COR-L47 (cell line): ENCODE measurements at places on chromosomes 3 and 15.

DNA sequence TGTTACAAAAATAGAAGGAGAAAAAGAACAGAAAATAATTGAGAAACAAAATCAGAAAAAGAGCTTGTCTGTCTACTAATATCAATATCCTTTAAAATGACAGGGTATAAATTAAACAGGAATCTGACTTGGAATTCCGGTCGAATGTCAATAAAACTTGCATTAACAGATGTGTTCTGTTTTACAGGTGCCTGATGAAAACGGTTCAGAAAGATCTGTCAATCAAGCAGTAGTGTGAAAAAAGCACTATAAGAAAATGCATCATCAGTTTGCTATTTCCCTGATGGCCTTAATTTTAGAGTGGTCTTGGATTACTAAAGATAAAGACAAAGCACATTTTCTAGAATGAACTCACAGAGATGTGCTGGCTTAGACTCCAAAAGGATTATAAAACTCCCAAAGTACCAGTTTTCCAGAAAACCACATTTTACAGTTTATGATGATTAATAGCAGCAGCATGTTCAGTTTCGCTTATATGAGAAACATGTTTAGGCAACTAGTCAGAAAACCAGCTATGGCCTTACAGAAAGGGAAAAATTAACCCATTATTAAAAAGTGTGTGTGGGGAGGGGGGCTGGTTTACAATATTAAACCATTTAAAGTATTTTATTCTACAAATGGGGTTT lies 8.2 kb upstream of the C3orf38 start:
- DNase-seq: no peak

- no peak for DNase-seq
These were observed 2.3 kb downstream of the MEGF11 start for GRCh38 chr15:66251065-66251789.

DNA sequence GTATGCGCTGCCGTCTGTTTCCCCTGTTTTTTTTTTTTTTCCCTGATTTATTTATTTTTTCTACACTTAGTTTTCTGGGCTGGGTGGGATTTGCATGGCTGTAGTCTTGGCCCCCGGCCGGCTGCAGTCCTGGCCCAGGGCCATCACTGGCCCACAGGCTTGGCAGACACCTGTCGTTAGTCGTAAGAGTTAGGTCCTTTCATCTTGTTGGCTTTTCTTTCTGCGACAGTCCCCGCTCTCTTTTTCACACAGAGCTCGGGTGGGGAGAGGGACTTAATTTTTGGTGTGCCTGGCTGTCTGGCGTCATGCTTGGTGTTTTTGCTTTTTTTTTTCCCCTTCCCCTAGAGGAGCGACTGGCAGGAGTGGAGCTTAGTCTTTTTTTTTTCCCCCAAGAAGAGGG lies 183.4 kb downstream of the KLF13 start:
- DNase-seq: no peak

DNA sequence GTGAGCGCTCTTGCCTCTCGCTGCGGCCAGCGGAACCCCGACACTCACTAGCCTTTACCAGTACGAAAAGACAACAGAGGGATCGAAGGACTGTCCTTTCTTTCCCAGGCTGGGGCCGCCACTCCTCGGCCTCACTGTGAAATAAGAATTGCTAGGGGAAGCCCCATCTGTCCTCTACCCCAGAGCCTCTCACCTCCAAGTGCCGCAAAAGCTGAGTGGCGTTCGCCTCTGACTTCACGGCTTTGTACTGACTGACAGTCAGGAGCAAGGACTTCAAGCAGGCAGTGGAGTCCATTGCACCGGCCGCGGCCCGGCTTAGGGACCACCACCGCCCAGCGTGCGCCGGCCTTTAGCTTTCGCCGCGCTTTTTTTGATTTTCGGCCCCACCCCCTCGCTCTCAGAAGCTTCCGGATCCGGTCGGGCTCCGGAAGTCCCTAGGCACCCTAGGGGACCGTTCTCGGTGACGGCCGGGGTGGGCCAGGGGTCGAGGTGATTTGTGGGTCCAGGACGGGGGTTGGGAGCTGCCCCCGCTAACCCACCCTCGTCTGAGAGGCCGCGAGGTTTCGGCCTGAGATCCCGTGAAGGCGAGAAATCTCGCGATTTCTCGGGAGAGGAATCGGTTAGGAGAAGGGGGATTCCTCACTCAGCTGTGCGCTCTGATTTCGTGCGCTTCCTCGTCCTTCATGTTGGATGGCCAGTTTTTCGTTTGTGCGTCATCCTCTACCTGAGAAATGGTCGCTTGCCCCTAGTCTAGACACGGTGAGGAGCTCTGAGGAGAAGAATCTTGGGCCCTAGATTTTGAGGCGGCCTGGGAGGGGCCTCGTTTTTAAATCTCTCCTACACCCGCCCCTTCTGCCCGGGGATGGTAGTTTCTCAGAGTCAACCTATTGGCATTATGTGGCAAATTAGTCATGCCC lies at the start of the genes CIP2A and DZIP3:
Gene CIP2A, minus strand, starts transcription at position 358 of the 917 bp plus-strand sequence. Its CDS starts 63 bp downstream, at position 295.
Gene DZIP3, plus strand, starts transcription at position 642 of the 917 bp plus-strand sequence. CDS start 15,685 bp downstream, outside the sequence.
- peak; percentile 96 for DNase-seq

DNA sequence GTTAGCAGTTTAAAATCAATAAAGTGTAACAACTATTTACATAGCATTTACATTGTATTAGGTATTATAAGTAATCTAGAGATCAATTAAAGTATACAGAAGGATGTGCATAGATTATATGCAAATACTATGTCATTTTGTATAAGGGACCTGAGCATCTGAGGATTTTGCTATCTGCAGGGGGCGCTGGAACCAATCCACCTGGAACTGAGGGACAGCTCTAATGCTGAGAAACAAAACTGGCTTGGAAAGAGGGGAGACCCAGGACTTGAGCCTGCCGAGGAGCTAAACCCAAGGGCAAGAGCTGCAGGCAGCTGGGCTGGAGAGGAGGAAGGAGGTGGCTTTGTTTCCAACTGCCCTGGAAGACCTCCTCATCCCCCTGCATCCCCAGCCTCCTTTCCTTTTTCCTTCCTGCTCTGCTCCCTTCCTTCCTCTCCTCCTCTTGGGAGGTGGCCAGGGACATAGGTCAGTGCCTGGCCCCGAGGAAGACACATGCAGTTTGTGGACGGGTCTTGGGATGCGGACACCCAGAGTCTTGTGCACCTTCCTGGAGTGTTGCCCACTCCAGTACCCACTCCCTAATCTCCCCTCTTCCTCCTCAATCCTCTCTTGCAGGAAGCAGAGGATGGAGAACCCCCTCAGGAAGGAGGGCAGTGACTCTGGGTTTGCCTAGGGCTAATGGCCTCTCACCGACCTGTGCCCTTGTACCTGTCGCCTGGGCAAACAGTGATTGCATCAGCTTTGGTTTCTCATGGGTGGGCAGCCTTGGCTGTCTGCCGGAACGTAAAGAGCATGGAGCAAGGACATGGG lies 825 bp upstream of the RTP3 start:
- DNase-seq: no peak

- DNase-seq: peak; percentile 3
These were observed 4.5 kb upstream of the RFT1 start for GRCh38 chr3:53134631-53135232.

DNA sequence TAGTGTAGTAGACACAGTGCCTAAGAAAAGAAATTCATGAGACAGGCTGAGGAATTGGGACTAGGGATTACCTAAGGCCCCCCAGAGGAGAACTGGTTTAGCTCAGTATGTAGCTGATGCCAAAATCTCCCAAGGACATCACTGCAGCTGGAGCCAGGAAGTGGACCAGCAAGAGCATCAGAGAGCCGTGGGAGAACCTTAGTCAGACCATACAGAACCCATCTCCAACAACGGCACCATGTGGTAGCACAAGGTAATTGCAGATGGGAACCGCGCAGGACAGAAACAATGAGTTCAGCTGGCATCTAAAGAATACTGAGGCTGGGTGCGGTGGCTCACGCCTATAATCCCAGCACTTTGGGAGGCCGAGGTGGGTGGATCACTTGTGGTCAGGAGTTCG lies 81.7 kb downstream of the WNT5A start:
- DNase-seq: no peak

- no peak for DNase-seq
These were observed 257.1 kb upstream of the STT3B start for GRCh38 chr3:31275583-31275982.

- no peak for DNase-seq
These were observed at the start of gene SLC12A8 for GRCh38 chr3:125212509-125213363. SLC12A8 (minus strand) TSS chr3:125212748; CDS start chr3:125211349, 1,399 bp downstream.

DNA sequence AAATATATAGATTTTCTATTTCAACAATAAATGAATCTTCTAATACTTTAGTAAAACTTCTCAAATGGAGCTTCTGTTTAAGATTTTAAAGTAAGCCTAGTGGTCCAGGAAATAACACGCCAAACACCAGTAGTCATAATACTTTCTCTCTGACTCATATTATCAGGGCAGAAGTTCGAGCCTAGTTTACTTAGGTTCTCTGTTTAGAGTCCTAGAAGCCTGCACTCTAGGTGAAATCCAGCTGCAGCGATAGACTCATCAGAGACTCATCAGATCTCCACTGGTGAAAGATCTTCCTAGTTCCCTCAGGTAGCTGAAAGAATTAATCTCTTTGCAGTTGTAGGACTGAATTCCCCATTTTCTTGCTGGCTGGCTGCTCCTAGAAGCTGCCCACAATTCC lies 552.5 kb upstream of the ROBO2 start:
- no peak for DNase-seq

- no peak for DNase-seq
These were observed 55.3 kb downstream of the CCR4 start for GRCh38 chr3:33006571-33007286.

DNA sequence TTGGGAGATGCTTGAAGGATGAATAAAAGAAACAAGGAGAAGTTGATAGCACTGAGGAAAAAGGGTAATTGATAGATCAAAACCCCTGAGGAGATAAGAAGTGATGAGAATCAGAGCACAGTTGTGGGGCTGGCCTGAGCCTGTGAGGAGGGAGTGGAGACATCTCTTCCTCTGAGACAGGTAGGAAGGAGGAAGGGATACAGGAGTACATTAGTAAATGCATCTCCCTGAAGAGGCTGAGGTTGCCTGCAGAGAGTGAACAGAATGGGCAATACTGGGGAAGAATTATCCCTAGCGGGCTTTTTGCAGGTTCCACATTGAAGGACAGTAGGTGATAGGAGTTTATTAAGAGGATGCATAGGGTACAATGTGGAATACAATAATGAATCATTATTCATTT lies 17.3 kb upstream of the SCAMP5 start:
- DNase-seq: no peak

GRCh38 chr3:46883054-46883829 lies 5.7 kb downstream of the PTH1R start:
- DNase-seq: no peak

DNA sequence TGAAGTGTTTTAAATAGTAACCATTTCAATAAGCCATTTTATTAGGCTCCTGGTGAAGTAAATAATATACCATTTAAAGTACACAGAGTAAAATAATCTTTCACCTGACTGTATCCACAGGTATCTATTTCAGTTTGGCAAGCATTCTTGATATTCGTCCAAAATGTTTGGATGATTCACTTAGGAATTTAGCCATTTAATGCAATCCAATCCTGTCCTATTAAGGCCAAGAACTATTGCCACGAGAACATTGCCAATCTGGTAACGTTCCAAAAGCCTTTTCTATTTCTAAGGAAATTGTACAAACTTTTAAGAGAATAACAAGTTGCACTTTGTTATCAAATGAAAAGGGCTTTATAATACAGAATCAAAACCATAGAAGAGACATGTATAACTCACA lies 209.8 kb upstream of the THRB start:
- peak; percentile 11 for DNase-seq

DNA sequence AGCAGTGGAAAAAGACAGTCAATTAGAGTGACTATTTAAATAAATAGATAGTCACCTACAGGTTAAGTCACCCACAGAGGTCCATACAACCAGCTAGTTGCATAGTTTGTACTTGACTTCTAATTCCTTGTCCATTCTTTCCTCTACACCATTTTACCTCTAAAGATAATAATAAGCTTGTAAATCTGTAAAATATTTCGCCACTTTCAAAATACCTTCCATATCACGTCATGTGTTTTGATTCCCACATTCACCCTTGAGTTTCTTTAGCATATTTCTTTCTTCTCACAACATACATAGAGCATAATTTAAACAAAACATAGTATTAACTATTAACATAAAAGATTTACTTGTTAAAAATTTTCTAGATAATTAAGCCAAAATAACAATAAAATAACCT lies 689.6 kb downstream of the MECOM start:
- no peak for DNase-seq

- DNase-seq: peak; percentile 70
These were observed 155.7 kb downstream of the RAB11A start for GRCh38 chr15:66025015-66025452.

DNA sequence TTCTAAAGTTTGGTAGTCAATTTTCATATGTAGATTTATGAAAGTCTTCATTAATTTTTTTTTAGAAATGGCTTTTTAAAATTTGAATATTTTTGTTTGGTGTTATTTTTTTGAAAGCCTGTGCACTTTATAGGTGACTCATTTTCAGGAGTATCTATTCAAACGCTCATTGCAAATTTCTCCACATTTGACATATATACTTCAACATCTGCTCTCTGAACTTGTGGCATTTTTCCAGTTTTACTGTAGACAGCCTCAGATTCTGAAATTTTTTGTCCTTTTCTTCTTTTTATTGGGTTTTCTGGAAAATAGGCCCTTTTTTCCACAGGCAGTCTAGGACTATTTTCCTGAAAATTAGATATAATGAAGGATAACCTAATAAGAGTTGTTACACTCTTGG lies 396.6 kb downstream of the RBMS3 start:
- no peak for DNase-seq

GRCh38 chr3:64056606-64057180 lies 33.4 kb upstream of the PSMD6 start:
- DNase-seq: no peak

DNA sequence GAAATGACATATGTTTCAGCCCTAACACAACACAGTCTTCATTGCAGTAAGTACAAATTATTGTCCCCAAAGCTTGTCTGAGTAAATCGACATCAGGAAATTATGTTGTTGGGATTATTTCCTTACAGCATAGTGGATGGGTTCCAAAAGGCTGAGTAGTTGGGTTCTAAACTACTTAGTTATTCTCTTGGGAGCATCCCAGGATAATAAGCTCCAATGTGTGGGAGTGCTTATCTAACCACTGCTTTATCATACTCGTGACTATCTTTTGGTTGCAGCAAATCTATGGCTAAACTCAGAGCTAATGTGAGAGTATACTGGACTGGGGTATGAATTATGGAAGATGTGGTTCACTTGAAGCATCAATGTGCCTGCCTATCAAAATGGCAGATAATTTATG lies 128.5 kb downstream of the RBMS3 start:
- no peak for DNase-seq

DNA sequence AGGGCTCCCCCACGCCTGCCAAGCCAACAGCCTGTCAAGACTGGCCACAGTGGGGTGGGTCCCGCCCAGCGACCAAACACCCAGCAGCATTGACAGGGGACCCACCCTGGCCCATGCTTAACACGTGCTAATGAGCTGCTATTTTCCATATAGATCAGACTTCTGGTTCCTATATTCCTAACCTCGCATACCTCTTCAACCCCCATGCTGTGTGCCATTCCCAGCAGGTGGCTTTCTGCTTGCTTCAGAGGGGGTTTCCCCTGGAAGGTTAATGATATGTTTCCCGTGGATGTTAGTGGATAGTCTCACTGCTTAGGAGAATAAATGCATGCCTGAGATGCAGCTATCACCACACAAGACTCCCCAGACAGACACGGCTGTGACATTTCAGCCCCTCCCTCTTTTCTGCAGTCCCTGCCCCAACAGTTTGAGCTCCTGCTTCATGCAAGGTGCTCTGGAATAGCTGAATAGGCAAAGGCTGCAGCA lies 37.9 kb upstream of the MGLL start:
- peak; percentile 38 for DNase-seq
